Hepatocyte (in vitro differentiated cells): ENCODE measurements at places on chromosomes 1 and 21. TPM values are rescaled to one million over a fixed set of nuclear protein-coding genes. Genes with fewer than 3 reads are reported as not detected.

TTC39A gene
- 35.1 and 40.0 TPM in 2 replicates for total RNA-seq

MTARC1 gene
- 19.9 and 24.0 TPM in 2 replicates for total RNA-seq

SLFNL1 gene
- total RNA-seq, result 0.27 and 0.52 TPM in 2 replicates

NCAM2 gene
- 6.3 and 14.4 TPM in 2 replicates for total RNA-seq

PLA2G2A gene
- total RNA-seq, result 170 and 340 TPM in 2 replicates

CYP4A22 gene
- total RNA-seq, result 0.83 and 2.6 TPM in 2 replicates

AMY1C gene
- total RNA-seq, result not detected in 2 replicates

AVPR1B gene
- total RNA-seq, result not detected in 2 replicates

TMEM59 gene
- total RNA-seq, result 708 and 714 TPM in 2 replicates

PHTF1 gene
- 19.6 and 27.6 TPM in 2 replicates for total RNA-seq

NES gene
- total RNA-seq, result 7.9 and 13.8 TPM in 2 replicates

BMP8B gene
- total RNA-seq, result 5.5 and 7.6 TPM in 2 replicates

NPL gene
- 6.4 and 10.2 TPM in 2 replicates for total RNA-seq

KRTAP19-3 gene
- total RNA-seq, result not detected in 2 replicates

PCSK9 gene
- 20.3 and 23.5 TPM in 2 replicates for total RNA-seq

MXRA8 gene
- total RNA-seq, result 138 and 155 TPM in 2 replicates

TMEM61 gene
- total RNA-seq, result 0.90 TPM in 1 of 2 replicates, not detected in the other

SMIM1 gene
- total RNA-seq, result 21.0 and 33.6 TPM in 2 replicates

TIMM17A gene
- 54.5 and 65.0 TPM in 2 replicates for total RNA-seq

KRTAP12-2 gene
- total RNA-seq, result not detected in 2 replicates

S100A8 gene
- total RNA-seq, result 0.70 TPM in 1 of 2 replicates, not detected in the other

S100A1 gene
- 2.7 and 15.0 TPM in 2 replicates for total RNA-seq

SLAMF9 gene
- total RNA-seq, result not detected in 2 replicates

KIF21B gene
- 0.60 and 1.3 TPM in 2 replicates for total RNA-seq

OR2T33 gene
- not detected in 2 replicates for total RNA-seq

RNU5D-1 gene
- total RNA-seq, result not detected in 2 replicates

GJA4 gene
- total RNA-seq, result 2.5 and 3.8 TPM in 2 replicates

FCER1G gene
- 1.1 and 4.3 TPM in 2 replicates for total RNA-seq

AKIRIN1 gene
- total RNA-seq, result 75.1 and 81.9 TPM in 2 replicates

FBXO28 gene
- 26.6 and 28.3 TPM in 2 replicates for total RNA-seq

RUNX3 gene
- total RNA-seq, result 0.13 and 0.28 TPM in 2 replicates

DISP1 gene
- total RNA-seq, result 10.6 and 14.6 TPM in 2 replicates

KCNE2 gene
- 2.9 and 4.9 TPM in 2 replicates for total RNA-seq

HEYL gene
- total RNA-seq, result 9.0 and 10.9 TPM in 2 replicates

ALPL gene
- 1.6 and 2.2 TPM in 2 replicates for total RNA-seq

FMO1 gene
- total RNA-seq, result 71.2 and 79.6 TPM in 2 replicates

PLA2G2F gene
- total RNA-seq, result not detected in 2 replicates

RPL22 gene
- total RNA-seq, result 168 and 188 TPM in 2 replicates

SELE gene
- total RNA-seq, result 0.03 and 0.12 TPM in 2 replicates

TMEM222 gene
- 29.7 and 38.0 TPM in 2 replicates for total RNA-seq

SYTL1 gene
- 10.6 and 12.1 TPM in 2 replicates for total RNA-seq

POU2F1 gene
- 11.9 and 14.5 TPM in 2 replicates for total RNA-seq

RAB13 gene
- total RNA-seq, result 25.9 and 39.6 TPM in 2 replicates

VTCN1 gene
- 12.4 and 12.8 TPM in 2 replicates for total RNA-seq

SDC3 gene
- 28.6 and 33.5 TPM in 2 replicates for total RNA-seq

KCNK1 gene
- total RNA-seq, result 16.1 and 21.4 TPM in 2 replicates

CTSE gene
- 65.9 and 66.4 TPM in 2 replicates for total RNA-seq

SPATA21 gene
- 0.30 TPM in 1 of 2 replicates, not detected in the other for total RNA-seq
